ENCODE measurements at places on chromosomes 12 and 14. TPM values are rescaled to one million over a fixed set of nuclear protein-coding genes. Genes with fewer than 3 reads are reported as not detected.

- DNase-seq = peak; percentile 70
- H3K27me3 ChIP-seq = no peaks in the 10 kb centered on the region
- H3K4me3 ChIP-seq = no peak overlapping the region
- peaks cover 11% of the 10 kb centered on the region for H3K4me1 ChIP-seq
- H3K36me3 ChIP-seq = no peaks in the 10 kb centered on the region
Measured at GRCh38 chr12:12323591-12323990, 26.5 kb downstream of the MANSC1 start.

- peaks cover 36% of the 10 kb centered on the region for H3K4me1 ChIP-seq
- no peak for DNase-seq
- no peaks in the 10 kb centered on the region for H3K27me3 ChIP-seq
- no peak overlapping the region for H3K27ac ChIP-seq
Measured at GRCh38 chr12:52235822-52236361, 2.8 kb downstream of the KRT7 start.

The GPD1 gene
- total RNA-seq = 0.59 TPM

- H3K36me3 ChIP-seq = no peaks in the 10 kb centered on the region
- H3K27ac ChIP-seq = no peak overlapping the region
- no peaks in the 10 kb centered on the region for H3K4me1 ChIP-seq
- no peak overlapping the region for H3K4me3 ChIP-seq
- no peaks in the 10 kb centered on the region for H3K27me3 ChIP-seq
- DNase-seq = no peak
Measured at GRCh38 chr12:39966721-39967120, 139.2 kb downstream of the SLC2A13 start.

GRCh38 chr14:50740856-50741255, 72.8 kb upstream of the SAV1 start:
- peaks cover 32% of the 10 kb centered on the region for H3K36me3 ChIP-seq
- H3K4me3 ChIP-seq = no peak overlapping the region
- no peak overlapping the region for H3K27ac ChIP-seq
- peak; percentile 18 for DNase-seq

DNA sequence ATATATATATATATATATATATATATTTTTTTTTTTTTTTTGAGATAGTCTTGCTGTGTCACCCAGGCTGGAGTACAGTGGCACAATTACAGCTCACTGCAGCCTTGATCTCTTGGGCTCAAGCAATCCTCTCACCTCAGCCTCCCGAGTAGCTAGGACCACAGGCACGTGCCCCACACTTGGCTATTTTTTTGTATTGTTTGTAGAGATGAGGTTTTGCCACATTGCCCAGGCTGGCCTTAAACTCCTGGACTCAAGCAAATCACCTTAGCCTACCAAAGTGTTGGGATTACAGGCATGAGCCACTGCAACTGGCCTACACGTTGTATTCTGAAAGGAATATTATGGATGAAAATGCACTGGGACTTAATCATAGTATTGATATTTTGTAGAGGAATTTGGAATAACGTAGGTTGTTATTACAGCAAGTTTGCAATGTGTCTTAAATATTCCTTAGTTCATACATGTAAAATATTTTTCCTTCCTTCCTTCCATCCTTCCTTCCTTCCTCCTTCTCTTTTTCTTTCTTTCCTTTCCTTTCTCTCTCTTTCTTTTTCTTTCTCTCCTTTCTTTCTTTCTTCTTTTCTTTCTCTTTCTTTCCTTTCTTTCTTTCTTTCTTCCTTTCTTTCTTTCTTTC, 862 bp downstream of the KLRB1 start:
- H3K27ac ChIP-seq = no peak overlapping the region
- no peaks in the 10 kb centered on the region for H3K4me1 ChIP-seq
- no peak for DNase-seq
- H3K4me3 ChIP-seq = no peak overlapping the region
- H3K27me3 ChIP-seq = no peaks in the 10 kb centered on the region
- H3K36me3 ChIP-seq = no peaks in the 10 kb centered on the region

DNA sequence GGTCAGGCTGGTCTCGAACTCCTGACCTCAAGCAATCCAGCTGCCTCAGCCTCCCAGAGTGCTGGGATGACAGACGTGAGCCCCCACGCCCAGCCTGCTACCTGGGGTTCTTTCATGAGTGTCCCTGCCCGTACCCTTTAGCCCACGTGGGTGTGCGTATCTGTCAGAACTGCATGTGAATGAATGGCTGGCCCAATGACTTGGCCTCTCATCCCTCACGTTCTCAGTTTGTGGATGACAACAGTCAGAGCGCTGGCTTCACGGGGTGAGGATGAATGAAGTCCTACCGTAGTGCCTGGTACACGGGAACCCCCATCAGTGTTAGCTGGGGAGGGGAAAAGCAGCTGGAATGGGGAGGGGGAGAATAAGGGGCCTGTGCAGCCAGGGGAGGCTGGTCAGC, 16.1 kb upstream of the ZDHHC22 start:
- peaks cover 6% of the 10 kb centered on the region for H3K4me1 ChIP-seq
- H3K27ac ChIP-seq = no peak overlapping the region
- DNase-seq = no peak
- peaks cover 29% of the 10 kb centered on the region for H3K27me3 ChIP-seq
- H3K4me3 ChIP-seq = no peak overlapping the region

- H3K4me1 ChIP-seq = peaks cover 16% of the 10 kb centered on the region
- no peaks in the 10 kb centered on the region for H3K36me3 ChIP-seq
- H3K4me3 ChIP-seq = no peak overlapping the region
Measured at GRCh38 chr12:2306735-2307134, 253.9 kb downstream of the CACNA1C start.

- peak overlapping the region; percentile 59 for H3K4me3 ChIP-seq
- DNase-seq = peak; percentile 17
- peaks cover 2% of the 10 kb centered on the region for H3K27me3 ChIP-seq
- no peaks in the 10 kb centered on the region for H3K36me3 ChIP-seq
- H3K27ac ChIP-seq = no peak overlapping the region
Measured at GRCh38 chr12:50924131-50924438, 28.3 kb upstream of the HIGD1C start.

DNA sequence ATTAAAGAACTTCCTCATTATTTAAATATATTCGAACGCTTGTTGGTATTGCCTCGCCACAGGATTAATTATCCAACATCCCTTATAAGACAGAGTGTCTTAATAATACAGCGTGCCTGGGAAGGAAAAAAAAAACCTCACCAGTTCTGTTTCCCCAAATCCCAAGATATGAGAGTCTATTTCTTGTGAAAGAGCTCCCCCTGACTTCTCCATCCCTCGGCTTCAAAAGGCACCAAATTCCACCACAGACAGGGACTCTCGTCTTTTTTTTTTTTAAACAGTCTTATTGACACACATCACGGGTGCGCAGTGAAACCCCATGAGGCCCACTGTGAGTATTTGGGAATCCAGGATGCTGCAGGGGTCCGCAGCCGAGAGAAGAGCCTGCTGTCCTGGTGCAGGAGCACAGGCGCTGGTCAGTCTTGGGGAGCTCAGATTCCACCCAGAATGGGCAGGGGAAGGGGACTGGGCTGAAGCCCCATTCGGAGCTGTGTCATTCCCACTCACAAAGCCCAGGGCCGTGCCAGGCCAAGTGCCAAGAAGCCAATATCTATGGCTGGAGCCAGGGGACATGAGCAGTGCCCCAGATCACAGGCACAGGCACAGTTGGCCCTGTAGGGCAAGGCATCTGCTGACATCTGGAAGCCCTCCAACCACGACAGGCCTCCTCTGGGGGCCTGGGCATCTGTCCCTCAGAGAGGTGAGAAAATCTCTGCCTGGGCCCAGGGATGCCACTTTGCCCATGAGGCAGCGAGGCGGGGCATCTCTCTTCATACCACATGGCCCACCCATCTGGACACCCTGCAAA, 71.9 kb downstream of the BCL11B start:
- H3K27ac ChIP-seq = no peak overlapping the region
- peaks cover 18% of the 10 kb centered on the region for H3K27me3 ChIP-seq
- H3K4me1 ChIP-seq = no peaks in the 10 kb centered on the region
- no peak overlapping the region for H3K4me3 ChIP-seq

- no peak for DNase-seq
- peaks cover 12% of the 10 kb centered on the region for H3K4me1 ChIP-seq
- no peak overlapping the region for H3K4me3 ChIP-seq
Measured at GRCh38 chr14:77645520-77646230, 29.2 kb upstream of the SPTLC2 start.

- H3K4me3 ChIP-seq = no peak overlapping the region
- H3K27me3 ChIP-seq = no peaks in the 10 kb centered on the region
- DNase-seq = peak; percentile 26
- no peak overlapping the region for H3K27ac ChIP-seq
Measured at GRCh38 chr14:75689012-75689411, 28.0 kb downstream of the TTLL5 start.

GRCh38 chr12:33794954-33795353, 227.3 kb upstream of the ALG10 start:
- no peak for DNase-seq
- no peaks in the 10 kb centered on the region for H3K36me3 ChIP-seq
- no peak overlapping the region for H3K4me3 ChIP-seq
- no peaks in the 10 kb centered on the region for H3K27me3 ChIP-seq
- no peaks in the 10 kb centered on the region for H3K4me1 ChIP-seq

DNA sequence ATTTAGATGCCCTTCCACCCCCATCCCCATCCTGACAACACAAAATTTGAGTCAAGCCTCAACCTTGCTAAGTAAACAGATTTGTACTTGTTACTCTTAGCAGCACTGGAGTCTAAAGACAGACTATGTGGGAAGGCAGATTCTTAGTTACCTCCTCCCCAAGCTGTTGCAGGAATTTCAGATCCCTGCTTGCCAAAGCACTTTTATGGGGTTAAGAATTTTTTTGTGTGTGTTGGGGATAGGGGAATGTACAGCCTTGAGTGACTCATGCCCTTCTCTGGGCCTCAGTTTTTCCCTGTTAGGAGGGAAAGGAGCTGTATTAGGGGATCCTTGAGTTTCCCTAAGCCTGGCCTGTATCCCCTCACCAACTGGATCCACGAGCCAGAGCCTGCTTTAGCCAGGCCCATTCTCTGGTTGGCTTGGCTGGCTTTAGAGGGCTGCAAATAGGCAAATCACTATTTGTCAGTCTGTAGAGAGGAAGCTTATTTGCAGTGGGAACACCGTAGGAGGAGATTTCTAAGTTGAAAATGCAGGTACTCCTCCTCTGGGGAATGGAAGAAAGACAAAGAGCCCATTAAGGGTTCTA, 27.7 kb upstream of the RNU6-8 start:
- H3K4me3 ChIP-seq = no peak overlapping the region
- H3K27me3 ChIP-seq = no peaks in the 10 kb centered on the region
- peaks cover 21% of the 10 kb centered on the region for H3K4me1 ChIP-seq
- H3K27ac ChIP-seq = peak overlapping the region; percentile 70
- DNase-seq = peak; percentile 94

- no peak overlapping the region for H3K27ac ChIP-seq
- no peaks in the 10 kb centered on the region for H3K36me3 ChIP-seq
- no peak overlapping the region for H3K4me3 ChIP-seq
- H3K4me1 ChIP-seq = no peaks in the 10 kb centered on the region
- no peaks in the 10 kb centered on the region for H3K27me3 ChIP-seq
Measured at GRCh38 chr12:38890102-38890855, 15.1 kb downstream of the CPNE8 start.

- no peak overlapping the region for H3K4me3 ChIP-seq
- H3K27ac ChIP-seq = no peak overlapping the region
- peaks cover 16% of the 10 kb centered on the region for H3K4me1 ChIP-seq
- no peak for DNase-seq
- no peaks in the 10 kb centered on the region for H3K27me3 ChIP-seq
Measured at GRCh38 chr12:109870648-109871047, 9.7 kb downstream of the GLTP start.

GRCh38 chr14:59422069-59422881, 42.9 kb downstream of the GPR135 start:
- no peaks in the 10 kb centered on the region for H3K27me3 ChIP-seq
- no peaks in the 10 kb centered on the region for H3K36me3 ChIP-seq
- DNase-seq = no peak
- H3K4me3 ChIP-seq = no peak overlapping the region
- H3K4me1 ChIP-seq = no peaks in the 10 kb centered on the region

The TMEM63C gene
- total RNA-seq = 11.3 TPM

- H3K36me3 ChIP-seq = no peaks in the 10 kb centered on the region
- H3K4me1 ChIP-seq = peaks cover 31% of the 10 kb centered on the region
- peak overlapping the region; percentile 91 for H3K4me3 ChIP-seq
- H3K27ac ChIP-seq = peak overlapping the region; percentile 98
- no peaks in the 10 kb centered on the region for H3K27me3 ChIP-seq
Measured at GRCh38 chr12:10721651-10722501, 1.2 kb downstream of the YBX3 start.

The DBX2 gene
- total RNA-seq = not detected

- no peak overlapping the region for H3K4me3 ChIP-seq
- peaks cover 20% of the 10 kb centered on the region for H3K36me3 ChIP-seq
- DNase-seq = no peak
- no peaks in the 10 kb centered on the region for H3K27me3 ChIP-seq
Measured at GRCh38 chr14:74508844-74509428, 15.4 kb downstream of the ISCA2 start.

The TUBA1C gene
- 408 TPM for total RNA-seq

- peaks cover 40% of the 10 kb centered on the region for H3K27me3 ChIP-seq
- H3K27ac ChIP-seq = no peak overlapping the region
- no peaks in the 10 kb centered on the region for H3K4me1 ChIP-seq
Measured at GRCh38 chr12:109722721-109723094, 9.1 kb downstream of the FAM222A start.

GRCh38 chr12:52052468-52053186, 1.4 kb downstream of the NR4A1 start:
- H3K4me3 ChIP-seq = no peak overlapping the region
- H3K4me1 ChIP-seq = peaks cover 14% of the 10 kb centered on the region
- H3K27ac ChIP-seq = no peak overlapping the region
- H3K36me3 ChIP-seq = no peaks in the 10 kb centered on the region
- DNase-seq = no peak

Measured in astrocyte (in vitro differentiated cells and primary cell).